ENCODE measurements at places on chromosomes 7 and 10.

DNA sequence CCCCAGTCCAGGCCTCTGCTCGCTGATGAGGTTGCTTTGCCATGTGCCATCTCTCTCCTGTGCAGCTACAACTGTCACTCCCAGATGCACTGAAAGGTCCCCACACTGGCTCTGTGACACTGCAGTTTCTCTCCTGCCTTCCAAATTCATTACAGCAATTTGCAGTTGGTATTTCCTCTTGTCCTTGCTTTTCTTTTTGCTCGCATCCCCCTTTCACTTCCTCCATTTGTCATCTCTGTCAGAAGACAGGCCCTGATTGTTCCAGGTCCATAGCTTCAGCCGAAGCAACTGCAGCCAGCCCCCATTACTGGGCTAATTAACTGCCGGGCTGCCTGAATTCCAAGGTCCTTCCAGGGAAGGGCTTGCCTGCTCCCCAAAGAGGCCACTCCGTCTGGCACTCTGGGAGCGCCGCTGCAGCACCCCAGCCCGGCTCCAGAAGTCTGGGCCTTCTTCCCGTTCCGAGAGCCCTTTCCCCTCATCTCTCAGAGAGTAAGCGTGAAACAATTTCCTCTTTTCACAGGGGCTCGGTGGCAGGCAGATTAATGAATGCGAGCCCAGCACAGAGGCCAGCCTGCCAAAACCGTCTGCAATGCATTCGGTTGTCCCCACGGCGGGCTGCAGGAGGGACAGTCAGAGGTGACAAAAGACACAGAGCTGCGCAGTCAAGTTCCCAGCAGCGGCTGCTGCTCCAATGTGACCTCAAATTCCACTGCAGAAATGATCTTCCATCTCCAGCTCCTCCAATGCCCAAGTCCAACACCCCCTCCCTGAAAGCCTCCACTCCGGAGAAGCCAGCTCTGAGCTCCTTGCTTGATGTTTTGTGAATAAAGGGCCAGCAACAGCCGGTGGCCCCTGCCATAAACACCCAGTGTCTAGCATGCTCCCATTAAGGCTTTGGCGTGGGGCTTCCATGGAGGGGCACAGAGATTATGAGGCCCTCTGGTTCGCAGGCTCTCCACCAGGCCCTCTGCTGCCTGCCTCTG lies 279.4 kb upstream of the HABP2 start:
- no peak for DNase-seq

GRCh38 chr10:93535293-93535692 lies 31.2 kb upstream of the FFAR4 start:
- DNase-seq: no peak

DNA sequence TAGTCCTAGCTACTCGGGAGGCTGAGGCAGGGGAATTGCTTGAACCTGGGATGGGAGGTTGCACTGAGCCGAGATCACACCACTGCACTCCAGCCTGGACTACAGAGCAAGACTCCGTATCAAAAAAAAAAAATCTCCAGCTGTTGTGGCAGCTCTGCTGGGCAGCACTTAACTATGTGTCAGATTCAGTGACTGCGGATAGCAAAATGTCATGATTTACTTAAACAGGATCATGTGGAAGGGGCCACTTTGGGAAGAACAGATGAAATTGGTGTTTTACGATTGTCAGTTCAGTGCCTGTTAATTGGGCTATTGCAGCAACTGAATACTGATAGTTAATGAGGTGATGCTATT lies 15.3 kb downstream of the OGDH start:
- no peak for DNase-seq

GRCh38 chr10:98101366-98101765 lies 33.1 kb upstream of the R3HCC1L start:
- DNase-seq: no peak

GRCh38 chr7:36280840-36281812 lies 108.5 kb upstream of the ANLN start:
- DNase-seq: no peak

DNA sequence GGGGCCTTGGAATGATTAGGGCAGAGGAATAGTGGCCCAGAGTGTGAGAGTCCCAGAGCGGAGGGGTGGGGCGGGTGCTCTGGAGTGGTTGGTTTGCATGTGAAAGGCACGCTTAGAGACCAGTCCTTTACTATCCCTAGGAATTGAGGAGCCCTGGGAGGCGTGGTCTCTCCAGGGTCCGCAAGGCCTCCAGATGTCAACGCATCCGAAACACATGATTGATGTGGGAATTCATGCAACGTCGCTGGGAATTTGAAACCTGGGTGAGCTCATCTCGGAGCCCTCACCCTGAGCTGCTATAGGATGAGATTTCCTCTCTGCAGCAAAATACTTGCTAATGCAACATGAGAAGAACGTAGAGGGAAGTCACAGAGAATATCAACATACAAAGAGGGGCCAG lies 51.2 kb downstream of the NPTX2 start:
- no peak for DNase-seq

DNA sequence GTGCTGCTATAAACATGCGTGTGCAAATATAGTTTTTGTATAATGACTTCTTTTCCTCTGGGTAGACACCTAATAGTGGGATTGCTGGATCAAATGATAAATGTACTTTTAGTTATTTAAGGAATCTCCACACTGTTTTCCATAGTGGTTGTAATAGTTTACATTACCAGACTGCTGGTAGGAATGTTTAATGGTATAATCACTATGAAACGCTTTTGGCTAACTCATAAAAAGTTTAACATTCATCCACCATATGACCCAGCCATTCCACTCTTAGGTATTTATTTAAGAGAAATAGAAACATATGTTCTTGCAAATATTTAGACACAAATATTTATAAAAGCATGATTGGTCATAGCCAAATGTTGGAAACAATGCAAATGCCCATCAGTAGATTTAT lies 32.1 kb upstream of the TFEC start:
- DNase-seq: no peak

GRCh38 chr7:27177795-27178320 lies 3.7 kb upstream of the HOXA10 start:
- no peak for DNase-seq

DNA sequence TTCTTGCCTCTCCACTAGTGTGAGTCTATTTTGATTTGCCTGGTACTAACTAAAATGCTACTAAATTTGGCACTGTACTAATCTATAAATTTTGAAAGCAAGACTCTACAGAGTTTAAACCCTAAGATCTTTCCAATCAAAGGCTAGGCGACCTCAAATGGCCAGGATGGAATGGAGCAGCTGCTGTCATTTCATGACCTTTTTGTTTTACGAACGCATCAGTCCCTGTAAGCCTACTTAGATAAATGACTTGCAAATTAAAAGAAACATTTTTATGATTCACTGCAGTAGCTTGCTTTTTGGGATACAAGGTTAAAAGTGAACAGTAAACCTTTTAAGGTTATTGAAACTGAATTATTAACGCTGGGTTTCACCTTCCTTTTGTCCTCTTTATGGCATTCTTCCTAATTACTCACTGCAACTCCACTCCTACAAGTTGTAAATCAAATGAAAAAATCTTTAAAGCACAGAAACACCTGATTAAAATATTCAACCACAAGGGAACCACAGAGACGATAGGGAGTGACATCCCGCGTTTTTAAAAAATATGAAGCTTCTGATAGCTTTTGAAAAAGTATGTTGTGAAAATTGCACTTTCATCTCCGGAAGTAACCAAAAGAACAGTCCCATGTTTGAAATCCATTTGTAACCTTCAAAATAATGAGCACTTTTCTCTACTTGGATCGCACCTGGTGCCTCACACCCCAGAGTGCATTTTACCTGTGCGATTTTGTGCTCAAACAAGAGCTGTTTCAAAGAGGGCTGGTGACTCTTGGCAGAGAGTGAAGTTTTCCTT lies 595.1 kb downstream of the PARD3 start:
- DNase-seq: no peak

DNA sequence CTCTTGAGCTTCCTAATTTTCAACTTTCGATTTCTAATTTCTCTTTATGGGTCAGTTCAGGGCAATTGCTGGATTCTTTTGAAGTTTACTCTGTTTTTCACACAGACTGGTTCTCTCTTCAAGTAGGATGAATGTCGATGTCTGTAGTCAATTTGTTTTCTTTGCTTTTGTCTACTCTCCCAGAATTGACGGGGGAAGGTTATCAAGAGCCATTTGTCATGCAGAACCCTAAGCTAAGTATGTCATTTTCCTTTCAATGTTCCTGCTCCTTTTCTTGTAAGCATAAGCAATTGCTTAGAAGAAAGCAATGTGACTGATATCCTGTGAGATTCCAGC lies 53.7 kb downstream of the SLC39A12 start:
- no peak for DNase-seq

- DNase-seq: no peak
Observed at GRCh38 chr7:97734255-97734654, 2.4 kb downstream of the TAC1 start.

GRCh38 chr7:133339772-133340171 lies 86.9 kb downstream of the EXOC4 start:
- DNase-seq: no peak

- DNase-seq: no peak
Observed at GRCh38 chr10:125152450-125153368, 7.7 kb downstream of the CTBP2 start.

DNA sequence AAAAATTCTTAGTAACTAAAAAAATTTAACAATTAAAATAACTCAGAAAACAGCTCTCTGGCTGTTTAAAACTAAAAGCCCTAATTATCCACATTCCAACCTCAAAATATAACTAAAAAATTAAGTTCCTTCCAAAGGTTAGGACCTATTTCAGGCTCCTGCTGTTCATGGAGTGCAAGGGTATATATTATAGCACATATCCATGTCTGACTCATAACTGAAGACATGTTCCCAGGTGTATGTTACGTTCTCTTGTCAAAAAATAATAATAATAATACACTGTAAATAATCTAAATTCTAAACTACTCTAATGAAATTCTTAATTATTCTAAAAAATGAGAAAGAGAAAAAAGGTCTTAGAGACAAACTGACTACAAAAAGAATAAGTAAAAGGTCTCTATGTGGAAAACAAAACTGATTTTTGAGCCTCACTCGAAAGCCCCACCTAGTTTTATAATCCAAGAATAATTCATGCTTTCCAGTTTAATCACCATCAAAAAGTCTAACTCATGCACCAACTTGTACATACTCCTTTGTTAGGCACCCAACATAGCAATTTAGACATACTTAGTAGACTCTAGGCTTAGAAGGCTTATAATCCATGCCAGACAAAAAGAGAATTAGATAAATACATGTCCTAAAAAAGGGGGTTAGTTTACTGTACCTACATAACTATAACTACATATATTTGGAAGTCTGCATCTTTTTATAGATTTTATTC lies 171.4 kb downstream of the KMT2E start:
- no peak for DNase-seq

DNA sequence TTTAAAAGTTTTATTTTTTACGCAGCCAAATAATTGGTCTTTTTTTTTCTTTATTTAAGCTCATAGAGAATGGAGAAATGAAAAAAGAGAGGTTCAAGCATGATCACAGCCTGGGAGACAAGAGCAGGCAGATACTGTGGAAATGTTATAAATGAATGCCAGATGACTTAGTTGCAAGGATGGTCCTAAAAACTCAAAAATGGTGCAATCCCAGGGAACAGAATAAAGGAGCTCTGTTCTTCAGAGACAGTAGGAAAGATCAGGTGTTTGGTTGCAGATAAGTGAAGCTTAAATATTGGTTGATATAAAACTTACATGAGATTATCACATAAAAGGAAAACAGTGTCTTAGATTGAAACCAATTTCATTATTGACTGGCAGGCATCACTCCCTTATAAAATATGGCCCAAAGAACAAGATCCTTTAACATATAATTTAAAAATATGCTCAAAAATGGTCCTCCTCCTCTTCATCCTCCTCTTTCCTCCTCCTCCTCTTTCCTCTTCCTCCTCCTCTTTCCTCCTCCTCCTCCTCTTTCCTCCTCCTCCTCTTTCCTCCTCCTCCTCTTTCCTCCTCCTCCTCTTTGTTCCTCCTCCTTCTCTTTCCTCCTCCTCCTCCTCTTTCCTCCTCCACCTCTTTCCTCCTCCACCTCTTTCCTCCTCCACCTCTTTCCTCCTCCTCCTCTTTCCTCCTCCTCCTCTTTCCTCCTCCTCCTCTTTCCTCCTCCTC lies 18.6 kb downstream of the GNAT3 start:
- DNase-seq: no peak

DNA sequence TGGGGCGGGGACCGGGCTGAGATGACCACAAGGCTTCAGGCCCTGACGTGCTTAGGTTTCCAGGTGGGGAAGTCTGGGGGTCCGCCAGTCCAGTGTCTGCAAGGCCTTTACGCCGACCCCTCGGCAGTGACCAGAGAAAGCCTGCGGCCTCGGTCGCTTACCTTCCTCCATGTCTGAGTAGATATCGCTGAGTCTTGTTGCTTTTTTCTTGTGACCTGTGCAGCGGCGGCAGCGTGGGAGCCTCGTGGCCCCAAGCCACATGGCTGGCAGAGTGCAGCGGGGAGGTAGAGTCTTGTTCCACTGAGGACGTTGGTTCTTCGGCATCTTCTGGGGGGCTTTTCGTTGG lies 329 bp downstream of the NOLC1 start:
- peak; percentile 31 for DNase-seq

GRCh38 chr7:132825932-132826835 lies 249.9 kb upstream of the PLXNA4 start:
- no peak for DNase-seq

GRCh38 chr10:49332768-49333167 lies 33.8 kb downstream of the C10orf71 start:
- no peak for DNase-seq

DNA sequence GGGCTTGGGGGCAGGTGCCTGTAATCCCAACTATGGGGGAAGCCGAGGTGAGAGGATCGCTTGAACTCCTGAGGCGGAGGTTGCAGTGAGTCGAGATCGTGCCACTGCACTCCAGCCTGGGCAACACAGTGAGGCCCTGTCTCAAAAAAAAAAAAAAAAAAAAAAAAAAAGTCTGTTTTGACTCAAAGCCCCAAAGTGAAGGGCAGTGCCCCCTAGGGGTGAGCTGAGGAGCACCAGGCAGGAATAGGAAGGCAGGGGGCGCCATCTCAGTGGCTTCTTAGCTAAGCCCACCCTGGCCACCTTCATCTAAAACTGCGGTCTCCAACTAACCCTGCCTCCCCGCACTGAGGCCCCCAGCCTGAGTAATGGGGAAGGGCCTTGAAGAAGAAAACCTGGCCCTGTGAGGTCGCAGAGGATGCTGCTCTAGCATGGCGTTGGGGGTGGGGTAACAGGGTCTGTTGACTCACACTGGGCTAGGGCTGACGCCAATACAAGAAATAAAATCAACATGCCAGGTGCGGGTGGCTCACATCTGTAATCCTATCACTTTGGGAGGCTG lies 9.8 kb downstream of the PODXL start:
- DNase-seq: no peak

GRCh38 chr10:60140651-60141632 lies 234.6 kb upstream of the CCDC6 start:
- no peak for DNase-seq

- no peak for DNase-seq
Observed at GRCh38 chr7:3942816-3943745, 642.0 kb downstream of the SDK1 start.

All from activated T-helper 1 cell treated with anti-CD3 and anti-CD28 coated beads, Interleukin-2, amount 50 U/mL, for 16 hours (primary cell).